NCI-H2081 treated with DMSO at 0.1 percent for 48 hours (cell line): ENCODE measurements at places on chromosomes 12 and 14.

GRCh38 chr12:117024961-117025480 is 74.2 kb downstream of the TESC start:
- DNase-seq = no peak

- DNase-seq = no peak
Measured at GRCh38 chr12:106759526-106760183, 14.8 kb upstream of the RIC8B start.

GRCh38 chr12:109020146-109020795 is 597 bp downstream of the SVOP start:
- no peak for DNase-seq

- DNase-seq = no peak
Measured at GRCh38 chr12:50101663-50102062, 2.1 kb upstream of the GPD1 start.

DNA sequence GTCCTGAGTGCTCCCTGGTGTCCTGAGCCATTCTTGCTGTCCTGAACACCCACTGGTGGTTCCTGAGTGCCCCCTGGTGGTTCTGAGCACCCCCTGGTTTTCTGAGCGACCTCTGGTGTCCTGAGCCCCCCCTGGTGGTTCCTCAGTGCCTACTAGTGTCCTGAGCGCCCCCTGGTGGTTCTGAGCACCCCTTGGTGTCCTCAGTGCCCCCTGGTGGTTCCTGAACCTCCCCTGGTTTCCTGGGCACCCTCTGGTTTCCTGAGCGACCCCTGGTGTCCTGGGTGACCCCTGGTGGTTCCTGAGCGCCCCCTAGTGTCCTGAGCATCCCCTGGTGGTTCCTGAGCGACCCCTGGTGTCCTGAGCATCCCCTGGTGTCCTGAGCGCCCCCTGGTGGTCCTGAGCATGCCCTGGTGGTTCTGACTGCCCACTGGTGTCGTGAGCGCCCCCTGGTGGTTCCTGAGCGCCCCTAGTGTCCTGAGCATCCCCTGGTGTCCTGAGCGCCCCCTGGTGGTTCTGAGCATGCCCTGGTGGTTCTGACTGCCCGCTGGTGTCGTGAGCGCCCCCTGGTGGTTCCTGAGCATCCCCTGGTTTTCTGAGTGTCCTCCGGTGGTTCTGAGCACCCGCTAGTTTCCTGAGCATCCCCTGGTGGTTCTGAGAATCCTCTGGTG is 473.1 kb downstream of the TMEM121 start:
- DNase-seq = no peak

- no peak for DNase-seq
Measured at GRCh38 chr14:60332869-60333268, 83.8 kb downstream of the PPM1A start.

GRCh38 chr12:6279631-6280030 is 30.9 kb upstream of the PLEKHG6 start:
- no peak for DNase-seq

GRCh38 chr12:95718006-95718431 is 72.5 kb downstream of the NTN4 start:
- no peak for DNase-seq
